ENCODE measurements at places on chromosomes 3 and 15. TPM values are rescaled to one million over a fixed set of nuclear protein-coding genes. Genes with fewer than 3 reads are reported as not detected.

DNA sequence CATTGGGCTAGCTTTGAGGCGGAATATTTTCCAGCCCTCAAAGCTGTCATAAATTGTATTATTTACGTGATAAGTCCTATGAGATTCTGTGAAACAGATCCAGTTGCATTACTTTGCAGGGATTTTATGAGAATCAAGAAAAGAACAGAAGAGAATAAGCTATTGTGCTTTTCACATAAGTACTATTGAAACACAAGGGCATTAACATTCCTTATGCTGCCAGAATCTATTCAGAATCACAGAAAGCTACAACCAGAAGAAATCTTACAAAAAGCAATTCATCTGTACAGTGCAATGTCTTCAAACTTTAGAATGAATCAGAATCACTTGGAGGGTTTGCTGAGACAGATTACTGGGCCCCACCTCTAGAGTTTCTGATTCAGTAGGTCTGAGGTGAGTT lies 10.6 kb upstream of the CACNA1D start:
- DNase-seq: no peak

- peak; percentile 77 for DNase-seq
Measured at GRCh38 chr3:190024912-190025311, 95.8 kb downstream of the P3H2 start.

DNAH12 gene
- 0.02 TPM for polyA plus RNA-seq

- no peak for DNase-seq
Measured at GRCh38 chr15:99343881-99344551, 92.7 kb downstream of the LRRC28 start.

INSYN1 gene
- polyA plus RNA-seq: 0.49 TPM

DNA sequence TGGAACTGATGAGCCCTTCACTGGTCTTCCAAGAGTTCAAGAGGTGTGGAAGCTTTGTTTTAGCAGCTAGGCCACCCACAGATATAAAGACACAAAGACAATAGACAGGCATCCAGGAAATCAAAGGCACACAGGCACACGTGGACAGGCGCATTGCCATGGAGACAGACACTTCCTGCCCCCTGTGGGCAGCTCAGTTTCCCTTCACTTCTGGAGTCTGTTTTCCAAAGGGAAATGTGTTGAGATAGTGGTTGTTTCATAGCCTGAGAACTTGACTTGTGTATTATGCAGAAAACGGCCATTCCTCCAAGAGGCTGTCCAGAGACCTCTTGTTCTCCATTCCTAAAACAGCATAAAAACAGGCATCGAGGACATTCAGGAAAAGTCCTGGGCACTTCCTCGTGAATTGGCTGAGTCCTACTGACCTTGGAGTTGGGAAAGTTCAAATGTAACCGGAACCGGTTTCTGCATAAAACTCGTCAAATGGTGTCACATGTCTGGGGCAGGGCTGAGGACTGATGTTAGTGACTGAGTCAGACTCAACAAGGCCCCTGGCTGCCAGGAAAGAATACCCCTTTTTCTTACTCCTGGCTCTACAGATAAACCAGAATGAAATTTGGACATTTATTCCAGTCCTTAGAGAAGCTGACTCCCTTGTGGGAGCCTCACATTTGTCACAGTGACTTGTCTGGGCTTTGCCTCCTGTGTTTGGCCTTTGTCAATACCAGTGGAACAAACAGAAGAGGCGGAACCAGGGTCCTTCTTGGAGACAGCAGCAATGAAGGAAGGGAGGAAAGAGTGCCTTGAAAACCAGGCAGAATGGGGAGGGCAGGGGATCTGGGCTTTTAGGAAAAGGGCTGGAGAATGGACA lies 1.3 kb downstream of the ALPK3 start:
- DNase-seq: peak; percentile 14

DNA sequence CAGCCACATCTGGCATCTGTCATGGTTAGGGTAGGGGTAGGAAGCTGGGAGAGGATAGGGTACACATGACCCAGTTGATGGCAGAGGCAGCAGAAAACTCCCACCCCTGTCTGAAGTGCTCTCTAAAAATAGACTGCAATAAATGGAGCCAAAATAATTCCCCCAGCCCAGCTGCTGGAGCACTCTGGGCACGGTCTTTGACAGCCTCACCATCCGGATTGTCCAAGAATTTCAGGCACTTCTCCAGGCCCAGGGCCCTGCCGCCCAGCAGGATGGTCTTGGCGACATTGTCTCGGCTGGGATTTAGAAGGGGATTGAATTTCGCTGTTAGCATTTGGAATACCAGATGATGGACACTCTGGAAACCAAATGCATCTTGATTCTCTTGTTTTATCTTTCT lies 103.7 kb downstream of the IQSEC1 start:
- no peak for DNase-seq

GPR62 gene
- polyA plus RNA-seq: not detected

- DNase-seq: no peak
Measured at GRCh38 chr3:61673651-61674050, 112.3 kb downstream of the PTPRG start.

- peak; percentile 41 for DNase-seq
Measured at GRCh38 chr3:115931581-115931980, 308.3 kb downstream of the GAP43 start.

PRSS50 gene
- polyA plus RNA-seq: not detected

DNA sequence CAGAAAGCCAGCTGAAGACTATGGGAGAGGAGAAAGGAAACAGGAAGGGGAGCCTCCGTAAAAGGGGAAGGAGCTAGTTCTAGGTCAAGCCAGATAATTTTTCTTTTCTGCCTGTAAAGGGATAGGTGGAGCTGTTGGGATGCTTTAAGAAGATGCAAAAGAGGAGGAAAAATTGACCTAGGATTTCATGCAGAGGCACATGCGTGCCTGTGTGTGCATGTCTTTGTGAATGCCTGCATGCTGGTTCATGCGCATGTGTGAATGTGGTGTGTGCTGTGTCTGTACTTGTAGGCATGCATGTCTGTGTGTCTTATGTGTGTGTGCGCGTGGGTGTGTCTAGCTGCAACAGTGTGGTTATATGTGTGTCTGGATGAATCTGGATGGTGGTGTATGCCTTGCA lies 27.3 kb downstream of the CCDC33 start:
- DNase-seq: no peak
